ENCODE measurements at places on chromosomes 3 and 15.

DNA sequence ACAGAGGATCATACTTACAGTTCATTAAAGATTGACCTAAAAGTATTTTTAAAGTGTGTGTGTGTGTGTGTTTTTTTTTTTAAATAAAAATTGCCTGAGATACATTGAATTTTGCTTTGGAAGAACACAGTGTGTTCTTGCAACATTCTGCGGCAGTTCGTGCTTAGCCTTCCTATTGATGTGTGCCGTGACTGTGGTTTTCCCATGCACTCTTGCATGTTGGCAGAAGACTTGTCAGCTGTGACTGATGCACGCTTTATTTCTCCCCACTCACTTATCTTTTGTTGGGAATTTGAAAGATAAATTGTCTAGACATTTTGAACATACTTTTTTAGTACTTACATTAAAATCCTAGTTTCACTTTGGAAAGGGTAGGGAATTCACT is 136.3 kb upstream of the LRRFIP2 start:
- DNase-seq = no peak

DNA sequence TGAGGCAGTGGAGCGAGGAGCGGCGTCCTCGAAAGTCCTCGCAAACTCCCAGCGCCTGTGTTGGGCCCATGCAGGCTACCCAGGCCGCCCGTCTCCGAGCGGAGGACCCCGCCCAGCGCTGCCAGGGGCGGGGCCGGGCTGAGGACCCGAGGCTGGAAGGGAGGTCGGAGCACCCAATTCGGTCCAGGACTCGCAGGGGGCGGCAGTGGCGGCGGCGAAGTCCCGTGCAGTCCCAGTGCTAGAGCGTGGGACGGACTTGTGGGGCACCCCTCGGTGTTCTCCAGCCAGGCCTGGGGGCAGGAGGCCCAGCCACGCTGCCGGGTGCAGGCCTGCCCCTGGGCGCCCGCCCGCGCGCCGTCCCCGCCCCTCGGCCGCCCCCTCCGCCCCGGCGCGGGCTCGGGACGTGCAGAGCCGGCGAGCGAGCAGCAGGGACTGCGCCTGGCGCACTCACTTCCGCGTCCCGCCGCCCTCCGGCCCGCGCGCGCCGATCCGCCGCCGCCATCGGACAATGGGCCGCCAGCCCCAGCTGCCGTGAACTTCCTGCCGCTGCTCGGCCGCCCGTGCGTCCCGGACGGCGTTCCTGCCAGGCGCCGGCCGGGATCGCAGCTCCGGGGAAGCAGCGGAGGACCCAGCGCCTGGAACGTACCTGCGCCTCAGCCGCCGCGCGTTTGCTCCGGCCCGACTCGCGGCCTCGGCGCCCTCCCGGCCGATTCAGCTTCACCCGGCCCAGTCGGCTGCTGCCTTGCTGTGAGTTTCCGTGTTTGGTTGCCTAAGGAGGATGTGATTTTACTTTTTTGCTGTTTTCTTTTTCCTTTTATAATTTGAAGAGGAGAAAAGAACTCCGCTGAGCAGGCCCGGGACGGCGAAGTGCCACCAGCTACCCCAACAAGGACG is 596 bp upstream of the LIMD1 start:
- DNase-seq = peak; percentile 83

DNA sequence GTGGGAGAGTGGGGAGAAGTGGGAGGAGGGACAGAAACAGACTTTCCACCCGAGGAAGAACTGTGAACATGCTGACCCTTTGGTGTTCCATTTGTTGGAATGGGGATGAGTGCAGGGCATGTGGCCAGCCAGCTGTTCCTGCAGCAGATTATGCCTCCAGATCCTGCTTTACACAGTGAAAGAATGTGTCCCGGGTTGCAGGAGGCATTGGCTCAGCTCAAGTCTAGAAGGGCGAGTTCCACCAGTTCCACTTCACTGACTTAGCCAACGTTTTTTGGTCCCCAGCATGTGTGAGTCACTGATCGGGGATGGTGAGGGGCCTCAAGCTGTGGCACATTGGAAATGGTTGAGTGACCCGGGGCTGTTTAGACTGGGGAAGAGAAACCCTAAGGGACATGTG is 307.0 kb upstream of the ROPN1 start:
- DNase-seq = no peak

DNA sequence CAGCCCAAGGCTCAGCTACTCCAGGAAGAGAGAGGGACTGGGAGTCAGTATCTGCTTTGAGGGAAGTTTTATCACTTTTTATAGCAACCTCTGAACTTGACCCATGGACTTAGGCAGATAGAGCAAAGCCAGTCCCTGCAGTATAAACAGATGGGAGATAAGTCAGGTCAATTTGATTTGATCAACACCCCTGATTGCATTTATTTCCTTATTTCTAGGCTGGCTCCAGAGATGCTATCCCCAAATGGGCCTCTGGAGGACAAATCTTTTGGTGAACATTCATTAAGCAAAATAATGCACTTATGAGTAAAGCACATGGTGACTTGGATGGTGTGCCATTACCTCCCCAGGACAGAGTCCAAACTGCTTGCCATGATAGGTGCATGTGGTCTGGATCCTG is 8.9 kb upstream of the IDH3A start:
- DNase-seq = no peak

- DNase-seq = no peak
These were observed 37.8 kb downstream of the KLF13 start for GRCh38 chr15:31364301-31365031.

GRCh38 chr3:36319680-36320079 is 60.6 kb upstream of the STAC start:
- no peak for DNase-seq

DNA sequence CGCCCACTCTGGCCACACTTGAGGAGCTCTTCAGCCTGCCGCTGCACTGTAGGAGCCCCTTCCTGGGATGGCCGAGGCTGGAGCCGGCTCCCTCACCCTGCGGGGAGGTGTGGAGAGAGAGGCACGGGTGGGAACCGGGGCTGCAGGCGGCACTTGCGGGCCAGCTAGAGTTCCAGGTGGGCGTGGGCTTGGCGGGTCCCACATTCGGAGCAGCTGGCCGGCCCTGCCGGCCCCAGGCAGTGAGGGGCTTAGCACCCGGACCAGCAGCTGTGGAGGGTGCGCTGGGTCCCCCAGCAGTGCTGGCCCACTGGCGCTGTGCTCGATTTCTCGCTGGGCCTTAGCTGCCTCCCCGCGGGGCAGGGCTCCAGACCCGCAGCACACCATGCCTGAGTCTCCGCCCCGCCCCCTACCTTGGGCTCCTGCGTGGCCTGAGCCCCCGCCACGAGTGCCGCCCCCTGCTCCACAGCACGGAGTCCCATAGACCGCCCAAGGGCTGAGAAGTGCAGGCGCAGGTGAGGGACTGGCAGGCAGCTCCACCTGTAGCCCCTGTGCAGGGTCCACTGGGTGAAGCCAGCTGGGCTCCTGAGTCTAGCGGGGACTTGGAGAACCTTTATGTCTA is 71.9 kb downstream of the IL12A start:
- DNase-seq = no peak

DNA sequence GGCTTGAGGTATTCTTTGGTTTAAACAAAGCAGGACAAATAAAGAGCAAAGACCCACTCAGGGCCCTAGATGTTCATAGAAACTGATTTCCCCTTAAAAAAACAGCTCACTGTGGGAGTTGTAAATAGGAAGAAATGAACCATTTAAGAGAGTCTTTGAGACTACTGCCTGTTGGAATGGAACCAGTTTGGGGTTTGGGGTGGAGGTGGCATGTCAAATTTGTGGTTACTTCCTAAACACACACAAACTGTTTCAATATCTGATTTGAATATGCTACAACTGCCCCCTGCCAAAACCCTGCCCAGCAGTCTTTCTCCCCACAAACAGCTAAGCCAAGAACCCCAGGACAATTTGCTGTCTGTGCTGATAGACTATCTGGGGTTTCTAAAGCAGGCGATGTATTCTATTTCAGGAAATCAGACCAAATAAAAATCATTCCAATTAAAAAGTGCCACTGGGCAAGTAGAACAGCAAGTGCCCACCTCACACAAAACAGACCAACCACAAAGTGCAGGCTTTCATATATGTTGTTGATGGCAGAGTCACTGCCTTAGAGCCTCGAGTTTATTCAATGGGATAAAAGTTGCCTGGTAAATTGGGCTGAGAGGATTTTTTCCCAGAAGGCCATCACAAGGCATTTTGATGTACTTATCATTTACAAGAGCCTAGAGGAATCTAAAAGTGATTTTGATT is 293.9 kb upstream of the PROK2 start:
- no peak for DNase-seq

GRCh38 chr3:15347737-15348110 is 15.3 kb upstream of the SH3BP5 start:
- no peak for DNase-seq

DNA sequence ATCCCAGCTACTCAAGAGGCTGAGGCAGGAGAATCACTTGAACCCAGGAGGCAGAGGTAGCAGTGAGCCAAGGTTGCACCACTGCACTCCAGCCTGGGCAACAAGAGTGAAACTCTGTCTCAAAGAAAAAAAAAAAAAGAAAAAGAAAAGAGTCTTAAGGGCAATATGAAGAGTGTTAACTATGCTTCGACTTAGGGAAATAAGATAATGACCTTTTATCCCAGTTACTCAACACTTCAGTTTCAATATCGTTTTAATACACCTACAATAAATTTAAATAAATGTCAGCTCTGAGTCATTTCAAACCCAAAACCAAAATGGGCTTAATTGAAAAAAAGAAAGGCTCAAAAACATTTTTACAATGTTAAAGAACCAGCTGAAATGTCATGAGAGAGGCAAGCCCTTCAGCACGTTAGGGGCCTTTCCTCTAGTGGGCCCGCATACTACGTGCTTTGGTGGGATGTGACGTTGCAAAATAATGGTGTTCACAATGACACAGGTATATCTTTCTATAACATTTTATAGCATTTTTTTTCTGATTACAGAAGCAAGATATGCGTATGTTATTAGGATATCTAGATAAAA is 15.3 kb downstream of the FYCO1 start:
- DNase-seq = peak; percentile 23

Data from activated CD4-positive, alpha-beta T cell treated with anti-CD3 and anti-CD28 coated beads, Interleukin-10, Interleukin-2, amounts not matched to agents 100 ng/mL and 50 ng/mL, durations not matched to agents 16 hours and 8 hours (primary cell).